Bronchial epithelial cell (primary cell): ENCODE measurements at places on chromosomes 1 and 21. TPM values are rescaled to one million over a fixed set of nuclear protein-coding genes. Genes with fewer than 3 reads are reported as not detected.

The MINDY1 gene
- 5.5 and 13.6 TPM in 2 replicates for total RNA-seq

GRCh38 chr1:225654277-225654597 lies 1.3 kb upstream of the ENAH start:
- DNase-seq: no peak

The FTCD gene
- not detected in 2 replicates for total RNA-seq

The GSTM4 gene
- total RNA-seq: 0.53 and 1.9 TPM in 2 replicates
